ENCODE measurements at places on chromosomes 4 and X. TPM values are rescaled to one million over a fixed set of nuclear protein-coding genes. Genes with fewer than 3 reads are reported as not detected.

The HSFX4 gene
- 0.30 TPM for total RNA-seq

DNA sequence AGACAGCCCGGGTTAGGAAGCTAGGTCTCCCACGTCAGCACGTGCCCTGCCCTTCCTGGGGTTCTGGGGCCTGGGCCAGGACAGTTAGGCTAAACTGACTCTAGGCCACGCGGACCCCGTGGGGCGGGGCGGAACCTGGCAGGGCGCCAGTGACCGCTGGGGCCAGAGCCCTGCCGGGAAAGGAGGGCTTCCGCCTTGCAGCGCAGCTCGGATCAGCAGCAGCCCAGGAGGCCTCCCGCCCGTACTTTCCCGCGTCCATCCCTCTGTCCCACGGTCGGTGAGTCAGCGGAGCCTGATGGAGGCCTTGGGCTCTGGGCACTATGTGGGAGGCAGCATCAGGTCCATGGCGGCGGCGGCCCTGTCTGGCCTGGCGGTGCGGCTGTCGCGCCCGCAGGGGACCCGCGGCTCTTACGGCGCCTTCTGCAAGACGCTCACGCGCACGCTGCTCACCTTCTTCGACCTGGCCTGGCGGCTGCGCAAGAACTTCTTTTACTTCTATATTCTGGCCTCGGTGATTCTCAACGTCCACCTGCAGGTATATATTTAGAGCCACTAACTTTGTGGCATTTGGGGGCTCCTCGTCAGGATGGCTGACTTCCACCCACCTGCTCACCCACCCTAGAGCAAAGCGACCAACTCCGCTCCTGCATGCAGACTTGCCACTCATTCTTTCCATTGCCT, at the start of gene SMIM10:
Gene SMIM10, plus strand, starts transcription at position 191 of the 681 bp plus-strand sequence. Its CDS starts 105 bp downstream, at position 296.
- DNase-seq = peak; percentile 86

- DNase-seq = no peak
Observed at GRCh38 chr4:74317616-74318246, 9.5 kb downstream of the EPGN start.

DNA sequence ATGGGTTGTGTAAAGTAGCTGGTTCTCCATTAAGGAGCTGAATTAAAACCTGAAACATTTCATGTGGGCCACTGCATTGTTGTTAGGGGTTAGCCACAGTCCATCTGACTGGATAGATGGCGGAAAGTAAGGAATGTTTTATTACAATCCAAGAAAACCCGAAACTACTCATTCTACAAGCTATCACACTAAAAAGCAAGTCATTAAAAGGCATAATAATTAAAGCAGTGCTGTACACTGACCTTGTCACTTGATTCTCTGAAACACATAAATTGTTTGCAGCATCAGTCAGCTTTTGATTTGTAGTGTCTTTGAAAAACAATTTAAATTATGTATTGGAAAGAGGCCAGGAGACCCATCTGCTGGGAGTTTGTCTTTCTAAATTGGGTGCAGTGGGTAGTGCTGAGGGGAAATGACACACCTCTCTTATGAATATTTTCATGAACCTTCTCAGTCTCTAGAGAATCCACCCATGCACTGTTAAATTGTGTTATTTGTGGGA, 75.7 kb upstream of the ANK2 start:
- DNase-seq = no peak

The CXorf66 gene
- not detected for total RNA-seq

The TCP11X2 gene
- total RNA-seq = not detected

DNA sequence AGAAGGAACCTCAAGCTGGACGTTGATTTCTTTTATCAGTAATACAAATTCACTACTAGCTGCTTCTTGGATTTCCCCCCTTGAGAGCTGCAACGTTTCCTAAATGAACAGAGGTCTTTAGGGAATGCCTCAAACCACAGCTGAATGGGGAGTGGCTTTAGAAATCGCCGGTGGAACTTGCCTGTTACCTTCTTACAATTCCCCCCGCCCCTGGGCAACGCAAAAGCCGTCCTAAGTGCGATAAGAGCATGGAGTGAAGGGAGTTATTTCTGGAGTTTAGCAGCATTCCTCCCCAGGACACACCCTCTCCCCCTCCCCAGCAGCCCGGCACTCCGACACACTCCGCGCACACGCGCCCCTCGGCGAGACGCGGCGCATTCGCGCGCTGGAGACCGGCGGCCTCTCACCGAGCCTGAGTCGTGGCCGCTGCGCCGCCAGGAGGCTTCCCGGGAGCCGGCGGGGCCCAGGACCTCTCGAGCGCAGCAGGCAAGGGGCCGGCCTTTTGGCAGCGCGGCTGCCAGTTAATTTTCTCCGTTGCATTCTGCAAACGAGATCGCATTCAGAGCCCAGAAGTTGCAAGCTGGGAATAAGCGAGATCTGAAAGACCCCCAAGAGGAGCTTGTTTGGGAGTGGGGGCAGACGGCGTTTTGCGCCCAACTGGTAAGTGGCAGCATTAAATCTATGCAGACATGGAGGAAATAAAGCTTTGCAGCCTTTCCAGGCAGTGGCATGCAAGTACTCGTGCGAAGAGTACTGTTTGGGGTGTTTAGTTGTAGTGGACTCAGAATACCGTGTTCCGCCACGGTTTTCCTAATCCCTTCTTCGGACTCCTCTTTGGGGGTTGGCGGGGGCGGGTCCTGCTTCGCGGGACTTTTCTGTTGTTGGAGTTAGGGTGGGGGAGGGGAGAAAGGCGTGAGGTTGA, 134.7 kb downstream of the PALLD start:
- no peak for DNase-seq

DNA sequence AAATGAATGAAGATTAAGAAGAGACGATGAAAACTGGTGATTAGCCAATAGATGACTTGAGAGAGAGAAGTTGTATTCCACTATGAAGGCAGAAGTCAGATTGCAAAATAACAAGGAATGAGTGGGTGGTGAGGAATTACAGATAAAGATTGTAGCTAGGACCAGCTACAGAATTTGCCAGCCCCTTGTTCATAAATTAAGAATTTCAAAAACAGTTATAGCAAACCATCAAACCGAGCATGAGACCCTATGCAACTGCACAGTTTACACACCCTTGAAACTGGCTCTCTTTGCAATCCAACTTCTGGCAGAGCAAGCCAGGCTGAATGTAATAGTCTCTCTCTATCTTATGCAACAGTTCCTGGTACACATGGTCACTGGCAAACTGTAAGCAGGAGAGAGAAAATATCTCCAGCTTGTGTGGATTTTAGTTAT, 35.2 kb downstream of the STAP1 start:
- no peak for DNase-seq

All from cardiac septum (tissue), 1 donor.